ENCODE measurements at places on chromosomes 3 and 15.
A peak's percentile ranks its signal among the peaks of the same experiment; 100 is the strongest.

DNA sequence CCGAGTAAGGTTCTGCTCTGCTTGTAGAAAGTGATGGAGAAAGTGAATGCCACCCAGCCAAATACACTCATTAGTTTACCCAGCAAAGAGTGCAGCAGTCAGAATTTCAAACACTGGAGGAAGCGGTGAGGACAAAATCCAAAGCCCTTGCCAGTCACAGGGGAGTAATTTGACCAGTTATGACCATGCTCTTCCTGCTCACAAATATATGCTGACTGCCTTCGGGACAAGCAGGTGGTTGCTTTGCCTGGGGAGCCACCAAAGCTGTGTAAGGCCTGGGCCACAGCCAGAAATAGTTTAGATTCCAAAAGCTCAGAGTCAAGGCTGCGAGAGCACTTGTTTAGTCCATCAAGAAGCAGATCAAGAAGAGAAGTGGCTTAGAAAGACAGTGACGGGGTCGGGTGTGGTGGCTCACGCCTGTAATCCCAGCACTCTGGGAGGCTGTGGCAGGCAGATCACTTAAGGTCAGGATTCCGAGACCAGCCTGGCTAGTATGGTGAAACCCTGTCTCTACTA is 51.0 kb upstream of the ATP13A3 start:
- DNase-seq = peak; percentile 98

DNA sequence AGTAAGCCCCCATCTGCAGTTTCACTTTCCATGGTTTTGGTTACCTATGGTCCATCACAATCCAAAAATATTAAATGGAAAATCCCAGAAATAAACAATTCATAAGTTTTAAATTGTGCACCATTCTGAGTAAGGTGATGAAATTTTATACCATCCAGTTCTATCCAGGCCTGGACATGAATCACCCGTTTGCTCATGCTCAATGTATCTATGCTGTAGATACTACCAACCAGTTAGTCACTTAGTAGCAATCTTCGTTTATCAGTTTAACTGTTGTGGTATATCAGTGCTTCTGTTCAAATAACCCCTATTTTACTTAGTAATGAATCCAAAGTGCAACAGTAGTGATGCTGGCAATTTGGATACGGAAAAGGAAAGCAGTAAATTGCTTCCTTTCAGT is 381.9 kb upstream of the AGTR1 start:
- DNase-seq = no peak

DNA sequence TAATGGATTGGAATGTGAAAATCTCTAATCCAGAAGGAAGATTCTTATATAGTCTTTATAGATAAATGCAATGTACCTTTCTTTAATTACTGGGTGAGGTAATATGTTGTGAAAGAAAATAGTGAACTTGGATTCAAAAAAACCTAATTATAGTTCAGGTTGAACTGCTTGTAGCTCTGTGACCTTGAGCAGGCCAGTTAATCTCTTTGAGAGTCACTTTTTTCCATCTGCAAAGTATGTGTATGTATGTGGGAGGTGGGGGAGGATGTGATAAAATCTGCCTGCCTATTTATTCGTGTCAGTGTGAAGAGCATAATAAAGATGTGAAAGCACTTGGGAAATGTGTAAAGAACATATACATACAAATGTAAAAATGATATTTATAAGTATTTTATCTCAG is 34.4 kb downstream of the GLCE start:
- DNase-seq = no peak

GRCh38 chr3:144229330-144229729 is 257.7 kb downstream of the DIPK2A start:
- DNase-seq = no peak

DNA sequence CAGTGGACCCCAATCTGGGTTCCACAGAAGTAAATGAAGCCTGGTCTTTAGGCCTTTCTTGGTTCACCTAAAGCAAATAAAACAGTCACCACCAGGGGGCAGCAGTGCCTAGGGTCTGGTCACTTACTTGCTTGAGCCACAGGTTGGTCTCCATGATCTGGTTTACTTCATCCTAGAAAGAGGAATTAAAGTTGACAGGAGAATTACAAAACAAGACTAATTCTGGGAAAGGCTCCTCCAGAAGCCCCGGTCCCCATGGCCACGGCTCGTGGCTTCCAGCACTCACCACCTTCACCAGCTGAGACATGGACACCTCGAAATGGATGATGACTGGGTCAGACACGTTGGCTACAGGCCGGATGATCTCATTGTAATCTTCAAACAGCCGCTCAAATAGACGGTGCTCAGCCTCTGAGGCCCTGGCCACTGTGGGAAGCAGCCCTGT is 2.3 kb downstream of the CHRNA3 start:
- peak; percentile 82 for DNase-seq

All from kidney tubule cell (primary cell).